GM20000 (cell line): ENCODE measurements at places on chromosomes 6 and 20.

GRCh38 chr20:1885254-1885653 lies 10.0 kb upstream of the SIRPA start:
- DNase-seq: no peak

GRCh38 chr20:3767110-3767426 lies 485 bp downstream of the ADISSP start:
- DNase-seq: no peak

- DNase-seq: no peak
Measured at GRCh38 chr6:30613251-30614043, 3.6 kb downstream of the PPP1R10 start.

GRCh38 chr6:26537160-26537845 lies 863 bp upstream of the HMGN4 start:
- DNase-seq: peak; percentile 69

GRCh38 chr20:710780-711450 lies 35.3 kb upstream of the SCRT2 start:
- no peak for DNase-seq

DNA sequence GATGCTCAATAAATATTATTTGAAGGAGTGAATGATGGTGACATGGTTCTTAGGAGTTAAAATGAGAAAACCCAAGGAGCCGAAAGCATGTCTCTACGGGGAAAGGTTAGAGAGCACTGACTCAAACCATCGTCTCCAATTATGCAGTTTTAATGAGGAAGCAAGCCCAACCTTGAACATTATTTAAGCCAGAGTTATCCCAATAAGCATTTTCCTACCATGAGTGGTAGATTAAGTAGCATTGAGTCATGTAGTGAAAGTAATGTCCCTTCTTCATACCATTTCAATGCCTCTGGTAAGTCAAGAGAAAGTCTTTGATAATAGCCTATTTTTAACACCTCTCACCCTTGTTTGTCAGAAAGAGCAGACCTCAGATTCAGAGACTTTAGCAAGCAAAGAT lies 13.5 kb downstream of the TSHZ2 start:
- DNase-seq: no peak

- peak; percentile 7 for DNase-seq
Measured at GRCh38 chr6:88662653-88663174, 300.7 kb downstream of the RNGTT start.

GRCh38 chr20:50261471-50262212 lies 71.0 kb downstream of the CEBPB start:
- DNase-seq: no peak

- no peak for DNase-seq
Measured at GRCh38 chr6:160215232-160215631, 43.4 kb downstream of the SLC22A2 start.

DNA sequence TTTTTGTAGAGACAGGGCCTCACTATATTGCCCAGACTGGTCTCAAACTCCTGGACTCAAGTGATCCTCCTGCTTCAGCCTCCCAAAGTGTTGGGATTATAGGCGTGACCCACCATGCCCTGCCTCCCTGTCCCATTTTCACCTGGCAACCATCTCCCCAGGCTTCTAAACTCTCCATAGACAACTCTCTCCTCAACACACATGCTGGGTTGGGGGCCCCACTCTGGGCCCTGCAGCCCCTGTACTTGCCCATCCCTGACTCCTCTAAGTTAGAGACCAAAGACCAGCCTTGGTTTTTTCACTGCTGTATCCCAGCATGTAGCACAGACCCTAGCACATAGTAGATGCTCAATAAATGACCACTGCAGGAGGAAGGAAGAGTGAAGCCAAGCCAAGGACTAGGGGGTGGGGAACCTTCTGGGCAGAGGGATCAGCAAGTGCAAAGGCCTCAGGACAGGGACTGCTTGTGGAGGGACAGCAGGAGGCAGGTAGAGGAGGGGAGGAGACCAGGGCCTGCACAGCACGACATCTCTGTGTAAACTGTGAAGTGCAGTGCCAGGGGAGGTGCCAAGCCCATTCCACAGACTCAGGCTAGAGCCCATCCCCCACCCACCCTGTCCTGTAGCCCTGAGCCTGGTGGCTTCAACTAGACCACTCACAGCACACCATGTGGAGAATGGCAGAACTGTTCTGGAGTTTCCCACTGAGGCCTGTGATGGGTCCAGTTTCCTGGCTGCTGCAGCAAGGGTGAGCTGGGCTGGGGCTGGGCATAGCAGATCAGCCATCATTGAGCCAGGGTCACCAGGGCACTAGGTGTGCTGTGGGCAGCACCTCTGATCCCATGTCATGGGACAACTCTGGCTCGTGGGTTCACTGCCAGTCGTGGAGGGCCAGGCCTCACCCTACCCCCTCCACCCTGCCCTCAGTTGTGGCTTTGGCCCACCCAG lies 3.4 kb upstream of the SRC start:
- DNase-seq: no peak

DNA sequence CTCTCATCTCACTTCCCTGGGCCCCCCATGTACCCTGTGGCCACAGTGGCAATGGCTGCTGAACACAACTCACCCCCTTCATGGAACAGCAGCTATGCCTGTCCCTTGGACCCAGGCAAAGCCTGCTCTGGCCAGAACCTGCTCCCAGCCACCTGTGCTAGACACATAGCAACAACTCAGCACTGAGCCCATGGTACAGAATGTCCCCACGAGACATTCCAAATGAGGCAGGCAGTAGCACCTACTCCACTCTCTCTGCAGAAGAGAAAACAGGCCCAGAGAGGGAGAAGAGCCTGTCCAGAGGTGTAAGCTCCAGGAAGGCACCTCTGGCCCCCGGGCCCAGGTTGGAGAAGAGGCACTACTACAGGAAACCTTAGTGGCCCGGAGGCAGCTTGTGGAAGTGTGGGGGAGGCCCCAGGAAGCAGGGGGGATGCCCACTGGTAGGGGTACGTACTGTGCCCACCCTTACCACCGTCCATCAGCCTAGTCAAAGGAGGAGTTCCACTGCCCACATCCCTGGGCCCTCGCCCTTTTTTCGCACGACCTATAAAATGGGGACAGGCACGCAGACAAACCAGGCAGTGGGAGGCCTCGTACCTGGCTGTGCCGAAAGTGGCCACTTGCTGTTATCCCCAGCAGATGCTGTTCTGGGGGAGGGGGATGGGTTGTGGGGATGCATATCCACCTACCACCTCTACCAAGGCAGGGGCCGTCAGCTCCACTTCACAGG lies 97.2 kb downstream of the ASXL1 start:
- no peak for DNase-seq

DNA sequence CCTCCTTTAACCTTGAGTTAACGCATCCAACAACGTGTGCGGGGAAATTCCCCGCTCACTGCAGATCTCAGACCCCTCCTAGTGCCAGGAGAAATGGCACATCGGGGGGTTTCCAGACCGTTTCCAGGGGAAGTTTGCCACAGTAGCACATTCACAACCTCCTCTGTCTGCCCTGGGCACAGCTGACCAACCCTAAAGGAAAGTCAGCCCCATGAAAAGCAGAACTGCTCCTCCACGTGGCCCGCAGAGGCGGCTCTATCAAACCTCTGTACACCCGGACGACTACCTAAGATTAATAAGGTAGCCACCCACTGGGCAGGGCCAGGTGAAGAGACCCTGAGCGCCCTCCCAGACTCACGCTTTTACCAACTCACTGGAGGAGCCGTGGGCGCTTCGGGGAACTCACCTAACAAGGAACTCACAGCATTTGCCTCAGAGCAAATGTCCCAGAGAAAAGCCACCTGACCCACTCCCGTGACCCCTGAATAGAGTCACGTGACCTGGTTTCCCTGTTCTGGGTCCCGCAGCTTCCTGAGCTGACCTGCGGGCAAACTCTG lies 93.1 kb downstream of the PRND start:
- peak; percentile 70 for DNase-seq

DNA sequence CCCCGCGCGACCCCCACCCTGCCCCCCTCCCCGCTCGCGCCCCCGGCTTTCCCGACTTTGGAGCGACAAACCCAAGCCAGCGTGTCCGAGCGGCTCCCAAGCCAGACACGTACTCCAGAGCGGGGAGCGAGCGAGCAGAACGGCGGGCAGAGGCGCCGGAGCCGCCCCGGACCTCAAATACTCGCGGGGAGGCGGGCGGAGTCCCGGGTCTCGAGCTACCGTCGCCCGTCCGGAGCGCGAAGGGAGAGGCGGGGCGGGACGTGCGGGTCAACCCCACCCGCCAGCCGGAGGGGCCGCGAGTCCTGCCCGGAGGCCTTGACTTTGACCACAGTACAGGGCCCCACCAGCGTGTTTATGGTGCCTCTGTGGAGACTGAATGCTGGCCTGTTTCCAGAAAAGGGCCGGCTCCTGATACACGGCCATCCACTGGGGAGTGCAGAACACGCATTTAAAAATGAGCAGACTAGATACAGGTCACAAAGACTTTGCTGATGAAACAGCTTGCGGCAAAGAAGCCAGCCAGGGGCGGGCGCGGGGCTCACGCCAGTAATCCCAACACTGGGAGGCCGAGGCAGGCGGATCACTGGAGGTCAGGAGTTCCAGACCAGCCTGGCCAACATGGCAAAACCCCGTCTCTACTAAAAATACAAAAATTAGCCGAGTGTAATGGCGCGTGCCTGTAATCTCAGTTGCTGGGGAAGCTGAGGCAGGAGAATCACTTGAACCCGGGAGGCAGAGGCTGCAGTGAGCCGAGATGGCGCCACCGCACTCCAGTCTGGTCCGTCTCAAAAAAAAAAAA lies at the start of gene SERPINB6:
TSS of gene SERPINB6 (minus strand) at position 148 of the 799 bp plus-strand sequence. CDS start 12,235 bp downstream, outside the sequence.
- peak; percentile 54 for DNase-seq

- no peak for DNase-seq
Measured at GRCh38 chr6:34339432-34339831, 53.0 kb downstream of the NUDT3 start.

GRCh38 chr6:6505111-6505510 lies 83.4 kb upstream of the LY86 start:
- no peak for DNase-seq

DNA sequence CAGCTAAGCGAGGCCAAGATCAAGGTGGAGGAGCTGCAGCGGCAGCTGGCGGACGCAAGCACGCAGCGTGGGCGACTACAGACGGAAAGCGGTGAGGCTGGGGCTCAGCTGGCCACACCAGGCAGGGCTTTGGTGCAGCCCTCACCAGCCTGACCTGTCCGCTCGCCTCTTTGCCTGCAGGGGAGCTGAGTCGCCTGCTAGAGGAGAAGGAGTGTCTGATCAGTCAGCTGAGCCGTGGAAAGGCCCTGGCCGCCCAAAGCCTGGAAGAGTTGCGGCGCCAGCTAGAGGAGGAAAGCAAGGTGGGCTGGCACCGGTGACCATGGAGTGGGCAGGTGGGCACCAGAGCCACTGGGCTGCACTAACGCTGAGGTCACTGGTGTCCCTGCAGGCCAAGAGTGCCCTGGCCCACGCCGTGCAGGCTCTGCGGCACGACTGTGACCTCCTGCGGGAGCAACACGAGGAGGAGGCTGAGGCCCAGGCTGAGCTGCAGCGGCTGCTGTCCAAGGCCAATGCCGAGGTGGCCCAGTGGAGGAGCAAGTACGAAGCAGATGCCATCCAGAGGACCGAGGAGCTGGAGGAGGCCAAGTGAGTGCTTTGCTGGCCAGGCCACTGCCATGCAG lies 42.8 kb downstream of the MYH7B start:
- no peak for DNase-seq

- no peak for DNase-seq
Measured at GRCh38 chr20:43728686-43729255, 2.0 kb upstream of the GTSF1L start.

- DNase-seq: no peak
Measured at GRCh38 chr20:48066246-48066645, 281.0 kb upstream of the SULF2 start.

GRCh38 chr6:16504609-16505008 lies 256.7 kb downstream of the ATXN1 start:
- DNase-seq: no peak

GRCh38 chr6:1287103-1287591 lies 24.8 kb upstream of the FOXQ1 start:
- no peak for DNase-seq

DNA sequence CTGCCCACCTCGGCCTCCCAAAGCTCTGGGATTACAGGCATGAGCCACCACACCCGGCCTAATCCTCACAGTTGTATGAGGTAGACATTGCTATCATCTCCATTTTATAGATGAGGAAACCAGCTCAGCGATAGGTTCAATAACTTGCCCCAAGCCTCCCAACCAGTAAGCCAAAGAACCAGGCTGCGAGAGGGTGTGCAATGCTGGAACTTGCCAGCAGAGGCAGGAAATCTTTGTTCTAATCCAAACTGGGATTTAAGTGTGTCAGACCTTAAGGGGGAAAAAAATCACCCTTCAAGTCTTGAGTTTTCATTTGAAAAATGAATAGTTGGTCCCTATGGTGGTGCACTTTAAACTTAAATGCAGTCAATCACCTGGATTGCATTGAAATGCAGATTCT lies 20.1 kb upstream of the RNGTT start:
- no peak for DNase-seq

GRCh38 chr6:131450861-131451260 lies 122.2 kb upstream of the ARG1 start:
- no peak for DNase-seq

- no peak for DNase-seq
Measured at GRCh38 chr6:32963866-32964265, 4.5 kb upstream of the BRD2 start.

- no peak for DNase-seq
Measured at GRCh38 chr20:13485576-13485975, 153.2 kb downstream of the TASP1 start.

GRCh38 chr20:20327746-20328145 lies 40.2 kb upstream of the INSM1 start:
- DNase-seq: no peak

DNA sequence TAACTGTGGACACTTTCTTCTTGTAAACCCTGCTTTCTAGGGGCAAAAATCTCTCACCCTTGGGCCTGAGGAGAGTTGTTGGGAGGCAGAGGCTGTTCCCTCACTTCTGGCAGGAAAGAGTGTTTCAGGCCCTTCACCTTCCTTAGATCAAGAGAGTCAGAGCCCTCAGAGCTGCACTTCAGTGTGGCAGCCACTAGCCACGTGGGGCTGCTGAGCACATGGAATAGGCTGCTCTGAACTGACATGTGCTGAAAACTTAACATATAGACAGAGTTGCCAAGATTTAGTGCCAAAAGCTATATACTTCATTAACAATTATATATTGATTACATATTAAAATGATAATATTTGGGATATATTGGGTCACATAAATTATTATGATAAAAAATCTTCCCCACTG lies 4.4 kb upstream of the LMBRD1 start:
- no peak for DNase-seq

DNA sequence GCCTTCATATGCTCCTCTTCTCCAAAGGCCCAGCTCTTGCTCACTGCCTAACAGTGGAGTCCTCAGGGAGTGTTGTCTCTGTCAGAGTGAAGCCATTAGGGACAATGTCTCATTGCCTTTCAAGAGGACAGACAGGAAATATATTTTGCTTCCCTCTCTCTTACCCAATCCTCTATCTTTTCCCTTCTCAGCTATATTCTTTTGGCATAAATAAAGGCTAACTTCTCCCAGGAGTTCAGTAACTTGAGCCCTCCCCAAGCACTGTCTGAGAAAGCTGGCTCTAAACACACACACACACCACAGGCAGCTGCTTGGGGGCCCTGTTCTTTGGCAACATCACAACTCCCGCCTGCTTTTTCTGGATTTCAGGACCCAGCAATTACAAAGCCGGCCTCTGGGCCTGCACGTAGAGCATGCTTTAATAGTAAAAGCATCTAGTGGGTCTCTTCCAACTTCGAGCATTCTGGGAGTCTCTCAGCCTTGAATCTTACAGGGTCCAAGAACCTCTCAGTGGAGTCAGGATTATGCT lies 34.7 kb upstream of the LAMA4 start:
- DNase-seq: no peak
